ENCODE measurements at places on chromosomes 4 and X.

- no peak for DNase-seq
These were observed 352.8 kb downstream of the SPRY1 start for GRCh38 chr4:123749383-123749782.

- DNase-seq, result no peak
These were observed 816 bp downstream of the EREG start for GRCh38 chr4:74365761-74366160.

- DNase-seq, result no peak
These were observed 103.2 kb downstream of the ANXA3 start for GRCh38 chr4:78654807-78655206.

DNA sequence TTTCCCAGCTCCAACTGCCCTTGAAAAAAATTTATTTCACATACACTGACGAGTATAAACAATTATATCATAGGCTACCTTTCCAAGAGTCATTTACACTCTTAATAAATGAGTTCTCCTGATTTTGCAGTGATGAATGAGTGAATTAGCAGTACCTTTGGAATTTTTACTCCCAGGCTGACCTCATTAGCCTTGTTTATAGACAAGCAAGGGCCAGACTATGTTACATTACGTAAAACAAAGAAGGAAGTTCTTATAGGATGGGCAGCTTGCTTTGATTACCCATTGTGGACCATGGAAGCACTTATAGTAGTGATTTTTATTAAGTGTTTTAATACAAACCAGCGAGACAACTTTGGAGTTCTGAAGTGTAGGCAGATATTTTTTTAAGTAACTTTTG is 112.9 kb upstream of the C1QTNF7 start:
- DNase-seq, result no peak

DNA sequence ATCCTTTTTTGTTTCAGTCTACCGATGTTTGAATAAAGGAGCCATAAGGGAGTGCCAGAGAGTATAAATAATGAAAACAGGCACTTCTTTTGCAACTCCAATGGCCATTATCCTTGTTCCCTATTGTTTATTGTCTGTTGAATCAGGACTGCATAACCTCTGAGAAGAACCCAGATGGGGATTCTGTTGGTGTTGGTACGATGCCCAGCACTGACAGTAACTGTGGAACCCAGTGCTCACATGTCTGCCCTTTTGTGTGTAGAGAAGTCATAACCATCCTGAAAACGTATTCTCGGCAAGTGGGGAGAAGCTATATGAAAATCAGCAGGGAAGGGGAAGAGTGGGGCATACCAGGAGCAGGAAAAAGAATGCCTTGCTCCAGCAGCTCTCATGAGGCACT is 195.1 kb upstream of the EDNRA start:
- no peak for DNase-seq

DNA sequence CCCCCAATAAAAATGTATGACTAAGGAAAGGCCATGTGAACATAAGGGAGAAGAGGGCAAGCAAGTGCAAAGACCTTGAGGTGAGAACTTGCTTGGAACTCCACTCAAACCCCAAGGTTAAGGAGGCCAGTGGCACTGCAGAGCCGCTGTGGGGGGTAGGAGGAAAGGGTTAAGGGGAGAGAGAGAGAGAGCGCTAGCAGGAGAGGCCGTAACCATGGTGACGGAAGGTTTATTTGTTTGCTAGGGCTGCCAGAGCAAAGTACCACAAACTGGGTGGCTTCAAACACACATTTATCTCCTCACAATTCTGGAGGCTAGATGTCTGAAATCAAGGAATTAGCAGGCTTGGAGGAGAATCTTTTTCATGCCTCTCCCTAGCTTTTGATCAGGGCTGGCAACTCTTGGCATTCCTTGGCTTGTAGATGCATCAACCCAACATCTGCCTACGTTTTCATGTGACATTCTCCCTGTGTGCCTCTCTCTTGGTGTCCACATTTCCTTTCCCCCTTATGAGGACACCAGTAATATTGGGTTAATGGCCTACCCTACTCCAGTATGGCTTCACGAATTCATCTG is 35.2 kb downstream of the SMIM20 start:
- no peak for DNase-seq

DNA sequence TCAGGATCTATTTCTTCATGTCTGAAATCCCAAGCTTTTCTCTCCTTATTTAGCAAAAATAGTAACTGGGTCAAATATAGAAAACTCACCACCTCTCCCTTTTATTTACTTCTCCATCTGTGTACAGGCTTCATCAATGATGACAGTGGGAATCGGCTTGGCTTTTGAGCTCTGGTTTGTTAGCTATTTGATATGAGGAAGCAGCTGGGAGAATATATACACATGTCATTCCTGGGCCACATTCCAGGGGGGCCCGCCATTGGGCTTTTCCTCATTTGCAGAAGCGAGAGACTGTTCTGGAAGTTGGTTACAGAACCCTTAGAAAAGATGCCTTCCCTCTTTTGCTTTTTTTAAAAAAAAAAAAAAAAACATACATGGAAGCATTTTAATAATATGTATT is 107.4 kb upstream of the F9 start:
- DNase-seq, result no peak

DNA sequence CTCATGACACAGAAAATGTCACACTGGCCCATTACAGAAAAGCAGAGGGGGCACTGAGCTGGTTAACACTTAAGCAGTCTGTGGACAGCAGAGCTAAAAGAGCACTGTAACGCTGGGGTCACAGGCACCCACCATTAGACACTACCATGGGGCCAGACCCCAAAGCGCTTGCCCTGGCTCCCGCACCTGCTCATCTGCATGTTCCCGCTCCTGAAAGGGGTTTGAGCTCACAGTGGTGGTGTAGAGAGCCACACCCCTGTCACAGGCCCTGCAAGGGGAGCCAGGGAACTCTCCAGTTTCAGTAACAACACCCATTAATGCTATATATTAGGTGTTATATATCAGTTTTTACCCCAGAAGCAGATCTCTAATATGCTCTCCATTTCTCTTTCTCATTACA is 187.0 kb downstream of the ANKRD50 start:
- no peak for DNase-seq

DNA sequence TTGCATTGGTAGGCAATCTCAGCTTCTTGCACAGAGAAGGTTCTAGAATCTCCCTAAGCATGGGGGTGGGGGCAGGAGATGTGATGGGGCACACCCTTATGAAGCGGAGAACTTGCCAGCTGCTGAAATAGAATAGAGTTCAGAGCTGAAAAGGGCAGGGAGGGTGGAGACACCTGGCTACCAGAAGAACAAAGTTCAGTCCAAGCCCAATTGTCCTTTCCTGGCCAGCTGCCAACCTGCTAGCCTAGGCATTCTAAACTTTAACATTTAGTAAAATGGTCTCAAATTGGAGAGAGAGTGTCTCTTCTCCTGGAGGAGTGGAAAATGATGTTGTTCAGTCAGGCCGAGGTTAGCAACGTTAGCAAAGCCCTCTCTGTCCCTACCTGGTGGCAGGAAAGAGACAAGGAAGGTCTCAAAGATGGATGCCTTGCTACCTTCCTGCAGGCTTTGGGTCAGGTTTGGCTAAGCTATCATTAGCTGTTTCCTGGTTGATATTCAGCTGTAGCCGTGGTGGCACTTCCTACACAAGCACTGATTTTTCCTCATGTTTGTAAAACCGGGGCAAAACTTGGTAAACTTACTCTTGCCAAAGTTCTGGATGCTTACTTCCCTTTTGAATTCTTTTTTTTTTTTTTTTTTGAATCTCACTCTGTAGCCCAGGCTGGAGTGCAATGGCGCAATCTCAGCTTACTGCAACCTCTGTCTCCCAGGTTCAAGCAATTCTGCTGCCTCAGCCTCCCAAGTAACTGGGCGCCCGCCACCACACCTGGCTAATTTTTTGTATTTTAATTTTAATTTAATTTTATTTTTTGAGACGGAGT is 34.7 kb upstream of the NYX start:
- DNase-seq, result no peak

All from endothelial cell (in vitro differentiated cells).